Choroid plexus epithelial cell (primary cell): ENCODE measurements at places on chromosomes 11 and 22.
A peak's percentile ranks its signal among the peaks of the same experiment; 100 is the strongest.

GRCh38 chr11:11173316-11174025, 179.6 kb downstream of the CSNK2A3 start:
- no peak for DNase-seq

- no peak for DNase-seq
Measured at GRCh38 chr11:79383874-79384273, 57.0 kb downstream of the TENM4 start.

- DNase-seq, result no peak
Measured at GRCh38 chr22:17370026-17370765, 936 bp downstream of the CECR2 start.

- DNase-seq, result no peak
Measured at GRCh38 chr11:46736615-46737014, 17.6 kb downstream of the F2 start.

- DNase-seq, result peak; percentile 18
Measured at GRCh38 chr11:106172386-106172991, 95.0 kb downstream of the AASDHPPT start.

- DNase-seq, result peak; percentile 71
Measured at GRCh38 chr11:90747057-90747456, 524.2 kb upstream of the CHORDC1 start.

GRCh38 chr11:93832780-93833179, 17.6 kb downstream of the VSTM5 start:
- no peak for DNase-seq

- peak; percentile 67 for DNase-seq
Measured at GRCh38 chr11:27201454-27202302, 161.1 kb downstream of the BBOX1 start.

- DNase-seq, result no peak
Measured at GRCh38 chr22:37001826-37002225, 17.4 kb downstream of the TST start.

- DNase-seq, result peak; percentile 64
Measured at GRCh38 chr11:10807493-10808234, 1.1 kb downstream of the EIF4G2 start.

GRCh38 chr11:104541701-104542100, 356.6 kb downstream of the CASP12 start:
- DNase-seq, result no peak

DNA sequence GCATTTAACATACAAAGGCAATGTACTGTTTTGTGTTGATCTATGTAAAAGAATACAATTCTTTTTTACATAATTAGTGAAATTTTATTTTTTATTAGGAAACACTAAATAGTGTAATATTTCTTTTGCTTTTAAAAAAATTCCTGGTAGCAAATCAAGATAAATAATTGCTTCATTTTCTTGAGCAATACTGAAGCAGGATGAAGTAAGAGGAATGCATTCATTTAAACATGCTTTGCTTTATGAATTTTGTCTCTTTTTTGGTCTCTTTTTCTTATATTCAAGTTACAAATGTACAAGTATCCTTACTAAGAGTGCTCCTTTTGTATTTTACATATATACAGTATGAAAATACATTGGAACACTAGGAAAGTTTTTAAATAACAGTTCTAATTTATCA, 144.4 kb upstream of the TEAD1 start:
- DNase-seq, result peak; percentile 56

GRCh38 chr22:31143038-31143437, 2.7 kb upstream of the PLA2G3 start:
- DNase-seq, result no peak

DNA sequence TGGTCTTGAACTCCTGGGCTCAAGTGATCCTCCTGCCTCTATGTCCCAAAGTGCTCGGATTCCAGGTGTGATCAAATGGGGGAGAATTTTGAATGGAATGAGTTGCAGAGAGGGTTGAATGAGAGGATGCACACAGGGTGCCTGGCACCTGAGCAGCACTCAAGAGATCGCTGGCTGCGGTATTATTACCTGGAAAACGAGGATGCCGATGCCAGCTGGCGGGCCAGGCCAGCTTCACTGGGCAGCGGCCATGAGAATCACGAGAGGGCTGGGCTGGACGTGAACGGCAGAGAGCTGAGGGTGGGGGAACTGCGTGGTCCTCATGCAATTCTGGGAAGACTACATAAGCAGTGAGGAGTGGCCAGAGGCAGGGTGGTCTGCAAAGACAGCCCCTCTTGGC, 2.9 kb downstream of the MGAT3 start:
- no peak for DNase-seq

- DNase-seq, result peak; percentile 96
Measured at GRCh38 chr11:63573881-63574855, 11.0 kb upstream of the PLAAT2 start.

DNA sequence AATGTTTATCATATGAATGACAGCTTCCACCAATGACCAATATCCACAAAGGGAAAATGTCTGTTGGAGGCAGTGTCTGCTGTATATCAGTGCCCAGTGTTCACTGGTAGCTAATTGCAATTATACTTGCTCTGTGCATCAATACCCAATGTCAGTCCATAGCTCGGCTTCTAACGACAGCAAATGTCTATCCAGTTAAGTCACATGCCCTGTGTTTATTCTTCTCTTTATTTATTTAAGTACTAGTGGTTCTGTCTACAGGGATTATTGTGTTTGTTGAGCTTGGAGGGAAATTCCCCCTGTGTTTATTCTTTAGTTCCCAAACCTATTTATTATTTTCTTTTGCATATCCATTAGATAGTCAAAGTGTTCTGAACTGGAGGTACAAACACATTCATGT, 18.6 kb downstream of the TSKU start:
- DNase-seq, result no peak

- DNase-seq, result peak; percentile 57
Measured at GRCh38 chr11:78181185-78181584, 7.2 kb downstream of the KCTD21 start.

DNA sequence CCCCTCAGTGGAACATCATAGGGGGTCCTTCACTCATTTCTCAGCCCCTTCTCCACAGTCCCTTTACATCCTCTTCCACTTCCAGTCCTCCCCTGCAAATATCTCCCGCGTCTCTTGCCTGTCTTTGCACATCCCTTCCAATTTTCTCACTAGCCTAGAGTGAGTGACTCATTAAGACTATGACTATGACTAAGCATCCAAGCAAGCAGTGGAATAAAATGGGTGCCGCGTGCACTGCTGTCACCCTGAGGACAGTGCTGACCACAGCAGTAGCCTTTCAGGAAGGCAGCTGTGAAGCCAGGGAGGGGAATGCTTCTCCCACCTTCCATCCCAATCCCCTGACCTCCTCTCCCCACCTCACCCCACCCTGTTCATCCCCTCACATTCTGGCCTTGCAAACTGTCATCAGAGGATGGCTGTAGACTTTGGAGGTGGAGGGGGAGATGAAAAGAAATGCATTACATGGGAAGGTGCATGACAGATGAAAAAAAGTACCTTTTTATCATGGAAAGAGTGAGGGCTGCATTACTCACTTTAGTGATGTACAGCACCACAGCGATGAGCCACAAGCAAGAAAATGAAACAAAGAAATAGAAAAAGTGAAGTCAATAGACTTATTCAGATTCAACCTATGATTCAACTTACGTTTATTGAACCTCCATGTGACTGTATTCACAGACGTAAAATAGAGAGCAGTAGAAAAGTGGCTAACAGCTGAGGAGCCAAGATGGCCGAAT, 948.2 kb downstream of the NTM start:
- peak; percentile 66 for DNase-seq

DNA sequence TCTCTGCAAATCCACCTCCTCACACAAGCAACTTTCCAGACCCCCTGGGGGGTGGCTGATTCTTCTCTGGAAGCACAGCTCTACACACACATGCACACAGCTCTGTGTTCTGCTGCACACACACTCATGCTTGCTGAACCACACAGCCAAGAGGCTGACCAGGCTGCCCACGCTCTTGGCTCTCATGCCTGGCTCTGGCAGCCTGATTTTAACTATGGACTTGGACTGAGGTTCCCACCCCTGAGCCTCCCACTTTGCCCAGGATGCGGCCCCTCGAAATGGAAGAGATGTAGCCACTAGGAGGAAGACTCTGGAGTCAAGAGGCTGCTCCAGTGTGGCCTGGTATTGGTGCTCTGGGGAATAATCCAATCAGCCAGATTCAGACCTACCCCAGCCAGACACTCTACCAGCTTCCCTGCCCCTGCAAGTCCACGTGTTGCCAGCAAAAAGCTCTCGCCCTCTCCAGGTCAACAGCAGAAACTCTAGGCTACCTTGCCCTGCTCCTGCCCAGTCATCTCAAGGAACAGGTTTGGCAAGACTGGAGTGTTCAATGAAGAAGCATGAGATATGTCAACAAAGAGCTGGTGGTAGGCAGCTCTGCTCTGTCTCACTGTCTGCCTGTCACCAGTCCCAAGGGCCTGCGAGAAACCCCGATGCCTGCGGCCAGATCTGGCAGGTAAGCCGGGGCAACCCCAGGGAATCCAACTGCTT, 8.8 kb upstream of the CASTOR1 start:
- DNase-seq, result no peak

DNA sequence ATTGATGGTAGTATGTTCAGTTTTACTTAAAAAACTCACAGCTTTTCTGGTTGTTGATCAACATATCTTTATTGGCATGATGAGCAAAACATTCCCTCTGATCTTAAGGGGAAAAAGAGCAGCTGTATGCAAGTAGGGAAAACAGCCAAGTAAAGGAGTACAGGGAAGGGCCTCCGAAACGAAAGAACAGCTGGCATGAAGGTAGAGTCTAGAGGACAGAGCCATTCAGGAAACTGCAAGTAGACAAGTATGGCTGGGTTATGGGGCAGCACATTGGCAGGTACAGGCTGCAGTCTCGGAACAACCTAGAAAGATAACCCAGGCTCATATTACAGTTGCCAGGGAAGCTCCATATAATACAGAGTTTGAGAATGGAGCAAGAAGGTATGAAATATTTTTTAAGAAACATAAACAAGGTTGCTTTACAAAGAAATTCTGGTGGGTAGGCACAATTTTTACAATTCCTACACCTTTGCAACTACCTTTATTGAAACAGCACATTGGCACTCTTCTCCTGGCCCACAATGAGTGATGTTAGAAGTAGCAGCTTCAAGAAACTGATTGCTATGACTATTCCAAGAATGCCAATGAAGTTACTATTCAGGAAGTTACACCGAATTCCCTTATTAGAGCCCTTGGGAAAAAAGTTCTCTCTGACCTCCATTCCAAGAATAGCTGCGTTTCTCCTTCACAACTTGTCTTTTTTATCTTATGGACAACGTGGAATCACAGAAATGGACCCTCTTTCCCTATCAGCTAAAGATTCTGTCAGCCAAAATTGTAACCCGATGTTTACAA, 45.2 kb downstream of the LGR4 start:
- DNase-seq, result no peak

- peak; percentile 79 for DNase-seq
Measured at GRCh38 chr22:30876915-30877553, 91.5 kb downstream of the MORC2 start.

GRCh38 chr11:39965701-39966100, 1493.8 kb downstream of the LRRC4C start:
- no peak for DNase-seq

GRCh38 chr22:49964136-49965090, 3.8 kb downstream of the PIM3 start:
- DNase-seq, result no peak

- DNase-seq, result no peak
Measured at GRCh38 chr22:48926643-48927042, 901.0 kb downstream of the BRD1 start.

DNA sequence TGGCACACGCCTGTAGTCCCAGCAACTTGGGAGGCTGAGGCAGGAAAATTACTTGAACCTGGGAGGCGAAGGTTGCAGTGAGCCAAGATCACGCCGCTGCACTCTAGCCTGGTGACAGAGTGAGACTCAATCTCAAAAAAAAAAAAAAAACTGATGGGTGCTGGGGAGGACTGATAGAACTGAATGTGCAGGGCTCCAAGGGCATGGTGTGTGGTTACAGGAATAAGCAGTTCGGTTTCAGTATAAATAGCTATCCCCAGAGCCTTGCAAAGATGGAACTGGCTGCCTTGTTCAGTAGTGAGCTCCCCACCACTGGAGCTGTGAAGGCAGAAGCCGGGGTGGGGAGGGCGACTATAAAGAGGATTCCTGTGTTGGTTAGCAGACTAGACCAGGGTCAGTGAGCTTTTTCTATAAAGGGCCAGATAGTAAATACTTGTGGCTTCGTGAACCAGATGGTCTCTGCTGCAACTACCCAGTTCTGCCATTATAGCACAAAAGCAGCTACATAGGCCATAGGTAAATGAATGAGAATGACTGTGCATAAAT, 5.9 kb downstream of the TOM1 start:
- DNase-seq, result peak; percentile 47

DNA sequence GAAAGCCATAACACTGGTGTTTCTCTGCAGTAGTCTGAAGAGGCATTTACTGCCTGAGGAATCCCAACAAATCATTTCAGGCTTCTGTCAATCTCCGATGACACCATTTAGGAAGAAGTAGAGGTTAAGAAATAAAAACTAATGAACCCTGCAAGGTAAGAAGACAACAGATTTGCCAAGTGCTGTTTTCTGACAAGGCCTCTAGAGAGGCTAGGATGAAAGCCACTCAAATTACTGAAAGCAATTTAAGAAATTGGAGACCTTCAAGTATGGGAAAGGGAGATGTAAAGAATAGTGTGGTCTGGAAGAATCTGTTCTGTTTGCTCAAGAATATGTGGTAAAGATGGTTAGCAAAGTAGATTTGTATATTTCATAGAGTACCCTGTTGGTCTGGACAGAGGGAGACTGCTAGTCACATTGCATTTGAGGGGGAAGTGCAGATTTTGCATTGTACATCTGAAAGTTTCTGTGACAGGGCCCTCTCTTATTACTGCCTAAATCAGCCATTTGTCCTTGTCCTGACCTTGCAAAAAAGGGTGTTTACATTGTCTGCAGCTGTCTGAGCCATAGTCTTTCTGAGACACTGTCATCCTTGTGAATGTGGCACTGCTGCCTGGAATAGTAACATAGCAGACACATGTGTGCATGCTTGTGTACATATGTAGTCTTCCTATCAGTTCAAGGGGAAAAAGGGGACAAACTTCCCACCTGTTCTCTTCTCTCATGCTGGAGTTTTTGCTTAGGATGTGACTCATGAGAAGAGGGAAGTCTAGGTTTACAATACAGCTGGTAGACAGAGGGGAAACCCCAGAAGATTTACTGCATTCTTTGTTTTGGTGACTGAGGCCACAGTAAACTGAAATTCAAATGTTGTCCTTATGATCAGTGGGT, 640.2 kb upstream of the KIRREL3 start:
- DNase-seq, result peak; percentile 1

DNA sequence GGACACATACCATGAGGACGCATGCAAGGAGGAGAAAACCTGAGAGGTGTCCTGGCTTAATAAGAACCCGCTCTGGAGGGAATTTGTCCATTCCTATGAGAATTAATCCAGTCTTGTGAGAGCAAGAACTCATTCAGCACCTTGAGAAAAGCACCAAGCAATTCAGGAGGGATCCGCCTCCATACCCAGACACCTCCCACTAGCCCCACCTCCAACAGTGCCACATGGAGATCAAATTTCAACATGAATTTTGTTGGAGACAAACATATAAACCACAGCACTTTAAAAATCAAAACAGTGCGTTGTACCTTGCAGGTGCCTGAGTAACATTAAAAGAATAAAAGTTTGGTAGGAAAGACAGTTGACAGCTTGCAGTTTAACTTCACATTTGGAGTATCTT, 11.4 kb downstream of the UBE4A start:
- DNase-seq, result no peak
